M059J (cell line): ENCODE measurements at places on chromosomes 16 and 17.
A peak's percentile ranks its signal among the peaks of the same experiment; 100 is the strongest.

- DNase-seq = peak; percentile 36
Measured at GRCh38 chr16:23650674-23651416, 9.6 kb downstream of the DCTN5 start.

DNA sequence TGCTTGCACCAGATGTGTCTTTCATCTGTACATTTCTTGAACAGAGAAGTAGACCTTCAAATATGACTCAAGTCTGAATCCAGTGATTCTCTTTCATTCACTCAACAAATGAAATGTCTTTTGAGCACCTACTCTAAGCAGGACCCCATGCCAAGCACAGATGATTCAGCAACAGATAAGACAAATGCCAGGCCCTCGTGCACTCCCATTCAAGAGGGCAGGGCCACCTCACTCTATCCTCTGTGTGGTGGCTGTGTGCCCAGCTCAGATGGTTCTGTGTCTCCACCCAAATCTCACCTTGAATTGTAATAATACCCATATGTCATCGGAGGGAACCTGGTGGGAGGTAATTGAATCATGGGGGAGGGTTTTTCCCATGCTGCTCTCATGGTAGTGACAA lies 74.1 kb upstream of the NKD1 start:
- peak; percentile 68 for DNase-seq

DNA sequence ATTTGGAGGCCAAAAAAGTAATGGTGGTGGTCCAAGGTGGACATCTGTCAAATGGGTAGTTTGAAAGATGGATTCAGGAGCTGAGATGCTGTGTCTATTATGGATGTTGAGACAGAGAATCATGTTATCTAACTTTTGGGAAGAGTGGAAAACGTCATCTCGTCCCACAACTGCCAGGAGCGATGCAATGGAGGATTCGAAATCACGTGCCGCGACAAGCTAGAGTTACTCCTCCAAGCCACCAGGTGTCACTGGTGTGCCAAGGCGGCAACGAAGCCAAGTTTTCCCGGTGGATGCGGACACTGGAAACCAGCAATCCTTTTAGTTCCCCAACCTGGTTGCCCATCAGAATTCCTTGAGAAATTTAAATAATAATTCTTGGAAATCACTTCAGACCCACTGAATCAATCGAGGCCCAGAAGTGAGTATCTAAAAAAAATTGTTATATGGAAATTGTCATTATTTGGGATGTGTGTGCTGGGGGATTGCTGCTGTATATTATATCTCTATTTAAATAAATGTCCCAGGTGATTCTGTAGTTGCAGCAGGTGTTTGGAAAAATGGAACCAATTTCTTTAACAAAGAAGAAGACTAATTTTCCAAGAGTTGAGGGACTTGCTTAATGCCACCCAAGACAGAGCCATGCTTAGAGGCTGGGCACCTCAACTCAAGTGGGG lies 206.1 kb downstream of the HAPSTR1 start:
- peak; percentile 9 for DNase-seq

DNA sequence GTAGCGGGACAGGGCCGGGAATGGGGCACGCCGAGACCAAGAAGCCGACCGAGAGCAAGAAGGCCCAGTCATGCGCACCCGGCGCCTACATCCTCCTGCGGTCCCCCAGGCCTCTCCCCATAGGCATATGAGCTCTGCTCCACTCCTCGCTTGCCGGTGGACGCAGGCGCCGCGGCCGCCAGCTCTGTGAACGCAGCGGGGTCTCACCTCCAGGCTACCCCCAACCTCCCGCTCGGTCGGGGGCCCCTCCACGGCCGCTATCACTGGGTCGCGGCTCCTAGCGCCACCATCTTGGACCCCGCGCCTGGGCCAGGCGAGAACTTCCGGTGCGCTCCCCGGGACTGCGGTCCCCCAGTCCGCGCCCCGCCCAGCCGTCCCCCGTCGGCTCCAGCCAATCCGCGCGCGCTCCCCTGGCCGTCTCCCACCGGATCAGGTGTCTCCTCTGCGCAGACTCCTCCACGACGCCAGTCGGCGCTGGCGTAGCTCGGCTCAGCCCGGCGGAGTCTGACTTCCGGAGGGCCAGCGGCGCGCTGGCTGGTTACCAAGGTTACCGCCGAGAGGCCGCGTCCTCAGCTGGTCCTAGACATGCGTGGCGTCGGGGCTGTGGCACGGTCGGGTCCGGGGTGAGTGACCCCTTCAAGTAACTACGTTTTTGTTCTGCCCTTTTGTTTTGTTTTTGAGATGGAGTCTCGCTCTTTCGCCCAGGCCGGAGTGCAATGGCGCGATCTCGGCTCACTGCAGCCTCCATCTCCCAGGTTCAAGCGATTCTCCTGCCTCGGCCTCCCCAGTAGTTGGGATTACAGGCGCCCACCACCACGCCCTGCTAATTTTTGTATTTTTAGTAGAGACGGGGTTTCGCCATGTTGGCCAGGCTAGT lies at the start of gene ZNF594:
ZNF594 (minus strand) TSS at position 328 of the 877 bp plus-strand sequence. CDS start 7,612 bp downstream, outside the sequence.
- DNase-seq = peak; percentile 94
